ENCODE measurements at places on chromosomes 5 and 9.

DNA sequence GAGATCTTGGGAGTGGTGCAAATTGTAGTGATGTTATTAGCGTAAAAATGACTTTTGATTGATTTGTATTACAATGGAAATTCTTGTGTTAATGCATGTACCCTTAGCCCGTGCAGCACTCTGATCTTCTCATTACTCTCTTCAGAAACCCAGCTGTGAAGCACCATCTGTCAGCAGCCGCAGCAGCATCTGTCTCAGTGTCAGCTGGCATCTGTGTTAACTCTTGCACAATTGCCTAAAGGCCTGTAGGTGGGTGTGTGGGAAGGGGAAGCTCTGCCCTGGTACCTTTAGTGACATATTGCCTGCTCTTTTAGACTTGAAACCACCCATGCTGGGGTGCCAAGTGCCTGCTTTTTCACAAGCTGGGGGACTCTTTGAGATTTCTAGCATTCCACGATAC lies 101.3 kb downstream of the FBXL7 start:
- no peak for DNase-seq

GRCh38 chr5:176365351-176366231 lies at the start of gene ARL10:
ARL10 (plus strand) TSS chr5:176365487; CDS start chr5:176365564, 77 bp downstream.
- peak; percentile 36 for DNase-seq

- DNase-seq, result no peak
Measured at GRCh38 chr5:174093123-174093522, 47.6 kb downstream of the NSG2 start.

GRCh38 chr9:110133608-110134210 lies 74.2 kb downstream of the C9orf152 start:
- no peak for DNase-seq

- no peak for DNase-seq
Measured at GRCh38 chr9:33130961-33131789, 36.0 kb downstream of the B4GALT1 start.

DNA sequence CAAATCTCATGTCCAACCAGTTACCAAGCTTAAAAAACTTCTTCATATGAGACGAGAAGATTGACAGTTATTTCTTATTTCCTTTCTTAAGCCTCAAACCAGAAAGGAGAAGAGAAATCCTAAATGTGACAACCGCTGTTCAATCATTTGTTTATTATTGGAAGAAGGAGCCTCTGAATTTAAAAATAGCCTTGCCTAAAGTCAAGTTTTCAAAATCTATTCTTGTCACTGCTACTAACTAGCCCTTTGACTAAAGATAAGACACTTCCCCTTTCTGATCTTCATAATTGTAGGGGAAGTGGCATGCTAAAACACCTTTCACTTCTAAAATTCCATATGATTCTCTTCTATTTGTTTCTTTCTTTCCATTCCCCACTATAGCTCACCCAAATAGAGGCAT lies 106.2 kb upstream of the EMB start:
- no peak for DNase-seq
